Upper lobe of left lung (tissue), 6 donors: ENCODE measurements at places on chromosomes 11 and 22. TPM values are rescaled to one million over a fixed set of nuclear protein-coding genes. Genes with fewer than 3 reads are reported as not detected.

The MS4A12 gene
- total RNA-seq: not detected

GRCh38 chr11:64687204-64687603 is 35.8 kb downstream of the NRXN2 start:
- DNase-seq: no peak

- DNase-seq: no peak
These were observed 16.0 kb downstream of the ZMAT5 start for GRCh38 chr22:29750559-29751538.

The SCO2 gene
- total RNA-seq: 14.0 TPM

GRCh38 chr11:63845911-63846310 is 7.0 kb downstream of the MARK2 start:
- no peak for DNase-seq

DNA sequence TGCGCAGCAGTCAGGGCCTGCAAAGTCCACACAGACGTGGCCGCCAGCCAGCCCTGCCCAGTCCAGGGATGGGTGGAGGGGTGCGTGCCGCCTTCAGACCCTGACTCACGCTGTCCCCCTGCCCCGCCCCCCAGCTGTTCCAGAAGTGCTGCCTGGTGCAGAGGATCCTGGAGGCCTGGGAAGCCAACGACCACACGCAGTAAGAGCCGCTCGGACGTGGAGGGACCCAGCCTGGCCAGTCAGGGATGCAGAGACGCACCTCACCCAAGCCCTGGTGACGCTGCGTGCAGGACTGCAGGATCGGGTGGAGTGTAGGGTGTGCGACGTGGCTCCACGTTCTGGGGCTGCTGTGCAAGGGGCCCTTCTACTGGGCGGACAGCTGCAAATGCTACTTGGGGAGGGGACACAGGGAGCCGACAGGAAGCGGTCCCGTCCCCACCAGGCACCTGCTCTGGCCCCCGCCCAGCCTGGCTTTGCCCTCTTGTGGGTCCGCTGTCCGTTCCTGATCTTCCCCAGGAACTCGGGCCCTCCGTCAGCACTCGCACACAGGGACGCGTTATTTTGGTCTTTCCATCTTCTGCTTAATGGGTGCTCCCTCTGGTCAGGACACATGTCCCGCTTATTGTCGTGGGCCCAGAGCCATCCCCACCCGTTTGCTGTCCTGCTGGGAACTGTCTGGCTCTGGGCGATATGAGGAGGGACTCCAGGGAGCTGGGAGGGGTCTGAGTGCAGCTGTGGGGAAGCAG is 42.5 kb downstream of the SBF1 start:
- no peak for DNase-seq

DNA sequence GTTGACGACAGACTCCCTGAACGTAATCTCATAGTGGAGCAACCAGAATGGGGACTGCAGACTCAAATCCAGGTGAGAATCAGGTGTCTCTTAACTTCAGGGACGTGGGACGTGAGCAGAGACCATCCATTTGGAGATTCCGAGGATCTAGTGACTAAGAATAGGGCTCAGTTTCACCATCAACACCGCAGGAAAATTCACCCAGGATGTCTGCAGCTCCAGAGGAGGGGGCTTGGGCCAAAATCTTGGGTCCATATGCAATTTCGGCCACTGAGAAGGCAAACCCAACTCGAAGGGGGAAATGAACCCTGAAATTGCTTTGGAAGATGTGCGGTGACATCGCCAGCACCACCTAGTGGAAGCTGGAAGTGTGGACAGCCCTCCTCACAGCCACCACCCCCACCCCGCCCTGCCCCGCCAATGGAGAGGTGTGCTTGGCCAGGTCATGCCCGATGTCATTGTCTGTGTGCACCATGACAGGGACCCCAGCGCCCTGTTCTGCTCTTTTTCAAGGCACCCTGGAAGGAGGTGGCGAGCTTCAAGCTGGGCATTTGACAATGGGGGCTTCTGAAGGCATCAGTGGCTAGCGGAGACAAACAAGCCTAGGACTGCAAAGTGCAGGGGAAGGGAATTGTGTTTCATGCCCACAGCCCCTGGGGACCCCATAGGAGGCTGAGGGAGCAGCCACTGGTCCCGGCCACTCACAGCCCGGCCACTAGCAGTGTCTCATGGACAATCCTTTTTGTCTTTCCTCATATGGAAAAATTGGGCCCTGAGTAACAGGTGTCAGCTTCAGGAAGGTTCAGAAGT is 24.8 kb downstream of the APOL1 start:
- DNase-seq: peak; percentile 54

DNA sequence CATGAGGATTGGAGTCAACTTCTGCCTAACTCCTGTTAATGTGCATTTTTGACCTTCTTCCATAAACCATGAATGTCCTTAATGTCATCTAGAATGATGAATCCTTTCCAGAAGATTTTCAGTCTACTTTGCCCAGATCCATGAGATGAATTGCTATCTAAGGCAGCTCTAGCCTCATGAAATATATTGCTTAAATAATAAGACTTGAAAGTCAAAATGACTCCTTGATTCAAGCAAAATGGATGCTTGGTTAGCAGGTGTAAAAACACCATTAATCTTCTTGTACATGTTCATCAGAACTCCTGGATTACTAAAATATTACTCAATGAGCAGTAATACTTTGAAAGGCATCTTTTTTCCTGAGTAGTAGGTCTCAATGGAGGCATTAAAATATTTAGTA is 238.5 kb upstream of the ZC3H12C start:
- DNase-seq: no peak

DNA sequence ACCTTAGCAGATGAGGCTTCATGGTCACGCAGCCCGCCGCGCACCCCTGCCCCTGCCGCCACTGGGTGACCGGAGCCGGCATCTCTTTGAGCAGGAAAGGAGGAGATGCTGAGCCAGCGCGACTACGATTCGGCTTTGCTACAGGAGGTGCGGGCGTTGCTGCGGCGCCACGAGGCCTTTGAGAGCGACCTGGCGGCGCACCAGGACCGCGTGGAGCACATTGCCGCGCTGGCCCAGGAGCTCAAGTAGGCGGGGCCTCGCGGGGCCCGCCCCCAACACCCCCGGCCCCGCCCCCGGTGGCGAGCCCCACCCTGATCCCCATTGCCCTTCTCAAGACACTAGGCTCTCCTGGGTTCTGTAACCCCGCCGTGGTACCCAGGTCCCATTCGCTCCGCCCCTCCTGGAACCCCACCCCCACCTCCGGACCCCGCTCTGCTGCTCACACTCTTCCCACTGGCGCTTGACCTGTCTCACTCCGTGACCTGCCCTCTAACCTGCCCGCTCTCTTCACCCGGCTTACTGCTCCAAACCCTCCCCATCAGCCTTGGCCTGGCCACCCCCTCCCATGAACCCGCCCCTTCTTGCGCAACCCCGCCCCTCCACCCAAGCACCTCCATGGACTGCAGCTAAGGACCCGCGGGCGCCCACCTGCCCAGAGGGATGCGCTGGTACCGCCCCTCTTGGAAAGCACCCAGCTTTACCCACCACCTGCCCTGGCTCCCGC is 9.1 kb downstream of the CTSF start:
- peak; percentile 91 for DNase-seq

GRCh38 chr11:66810576-66811185 is 32.6 kb upstream of the RCE1 start:
- no peak for DNase-seq

DNA sequence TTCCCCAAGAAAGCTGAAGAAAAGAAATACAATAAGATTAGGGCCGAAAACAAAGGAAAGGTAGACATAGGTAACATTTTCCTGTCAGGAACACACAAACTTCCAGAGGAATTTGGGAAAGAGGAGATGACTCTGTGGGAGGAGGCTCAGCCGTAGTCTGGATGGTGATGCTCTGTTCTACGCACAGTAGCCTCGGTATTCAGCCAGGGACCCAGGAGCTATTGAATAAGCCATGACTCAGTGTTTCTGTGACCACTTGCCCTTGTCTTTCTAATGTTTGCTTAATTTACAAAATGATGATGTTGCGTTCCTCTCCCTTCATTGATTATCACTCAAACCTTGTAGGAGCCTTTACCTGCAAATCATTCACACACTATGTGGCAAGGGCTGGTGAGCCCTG is 745.0 kb downstream of the NTM start:
- DNase-seq: no peak

DNA sequence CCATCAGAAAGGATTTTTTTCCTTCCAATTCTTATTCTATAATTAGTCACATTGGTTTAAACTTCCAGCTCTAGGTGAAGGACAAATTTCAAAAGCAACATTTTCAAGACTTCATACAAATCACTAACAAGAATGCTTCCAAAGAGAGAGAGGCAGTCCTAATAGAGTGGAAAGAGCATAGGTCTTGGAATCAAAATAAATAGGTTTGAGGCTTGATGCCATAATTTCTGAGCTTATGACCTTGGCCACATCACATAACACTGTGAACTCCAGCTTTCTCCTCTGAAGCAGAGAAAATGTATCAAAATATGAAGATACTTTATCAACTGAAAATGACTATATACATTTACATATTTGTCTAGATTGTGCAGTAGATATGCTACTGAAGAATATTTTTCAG is 246.8 kb downstream of the GRM5 start:
- no peak for DNase-seq

- DNase-seq: no peak
These were observed 11.2 kb upstream of the ACR start for GRCh38 chr22:50726643-50727340.

The FOLR3 gene
- 8.6 TPM for total RNA-seq

GRCh38 chr11:44866286-44866685 is 84.4 kb downstream of the TP53I11 start:
- DNase-seq: no peak

The ATF4 gene
- 345 TPM for total RNA-seq

DNA sequence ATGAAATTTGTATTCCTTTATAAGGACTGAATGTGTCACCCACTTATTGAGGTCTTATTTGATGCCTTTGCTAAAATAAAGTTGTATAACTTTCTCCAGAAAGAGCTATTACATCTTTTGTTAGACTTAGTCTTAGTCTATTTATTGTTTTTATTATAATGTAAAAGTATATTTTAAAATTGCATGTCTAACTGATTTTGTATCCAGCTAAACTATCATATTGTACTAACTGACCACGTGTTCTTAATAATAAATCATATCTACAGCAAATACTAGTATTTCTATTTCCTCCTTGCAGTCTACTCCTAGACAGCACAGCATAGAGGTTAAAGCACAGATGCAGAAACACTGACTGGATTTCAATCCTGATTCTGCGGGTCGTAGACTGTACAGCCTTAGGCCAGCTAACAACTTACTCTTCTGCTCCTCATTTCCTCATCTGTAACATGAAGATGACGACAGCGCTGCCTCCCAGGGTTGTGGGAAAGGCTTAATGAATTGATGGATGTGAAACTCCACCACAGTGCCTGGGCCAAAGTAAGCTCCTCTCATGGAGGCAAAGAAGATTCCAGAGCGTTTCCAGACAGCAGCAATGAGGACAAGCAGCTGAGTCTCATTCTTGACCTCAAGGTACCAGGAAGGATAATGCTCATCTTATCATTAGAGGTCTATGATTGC is 13.2 kb downstream of the IFITM10 start:
- no peak for DNase-seq

The PDGFB gene
- total RNA-seq: 30.8 TPM

The LMF2 gene
- total RNA-seq: 36.0 TPM

The NRIP3 gene
- under 0.01 TPM for total RNA-seq

GRCh38 chr11:110251836-110252235 is 44.6 kb downstream of the RDX start:
- no peak for DNase-seq

DNA sequence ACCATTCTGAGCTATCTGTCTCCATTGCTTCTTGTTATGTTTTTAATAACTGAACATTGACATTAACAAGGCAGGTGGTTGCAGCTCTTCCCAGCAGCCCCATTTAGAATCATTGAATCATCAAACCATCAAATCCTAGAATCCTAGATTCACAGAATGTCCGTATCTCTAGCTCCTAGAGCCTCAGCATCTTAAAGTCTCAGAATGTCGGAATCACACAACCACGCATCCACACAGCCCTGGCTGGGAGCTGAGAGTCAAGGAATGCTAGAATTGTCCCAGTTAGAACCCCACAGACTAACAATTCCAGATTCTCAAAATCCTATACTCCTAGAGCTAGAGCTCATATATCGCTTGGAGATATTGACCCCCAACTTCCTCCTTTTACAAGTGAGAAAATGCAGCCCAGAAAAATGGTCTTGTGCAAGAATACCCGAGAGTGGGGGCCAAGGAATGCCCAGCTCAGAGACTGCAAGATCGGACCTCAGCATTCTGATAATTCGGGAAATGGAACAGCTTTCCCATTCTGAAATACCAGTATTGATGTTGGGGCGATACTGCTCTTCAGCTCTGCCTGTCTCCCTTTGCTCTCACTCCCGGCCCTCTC is 38.8 kb downstream of the PDE2A start:
- no peak for DNase-seq

The MPPED2 gene
- total RNA-seq: not detected

The MIOX gene
- not detected for total RNA-seq

The OR51I1 gene
- not detected for total RNA-seq

The GGTLC3 gene
- total RNA-seq: 7.2 TPM

The GRIA4 gene
- total RNA-seq: not detected

DNA sequence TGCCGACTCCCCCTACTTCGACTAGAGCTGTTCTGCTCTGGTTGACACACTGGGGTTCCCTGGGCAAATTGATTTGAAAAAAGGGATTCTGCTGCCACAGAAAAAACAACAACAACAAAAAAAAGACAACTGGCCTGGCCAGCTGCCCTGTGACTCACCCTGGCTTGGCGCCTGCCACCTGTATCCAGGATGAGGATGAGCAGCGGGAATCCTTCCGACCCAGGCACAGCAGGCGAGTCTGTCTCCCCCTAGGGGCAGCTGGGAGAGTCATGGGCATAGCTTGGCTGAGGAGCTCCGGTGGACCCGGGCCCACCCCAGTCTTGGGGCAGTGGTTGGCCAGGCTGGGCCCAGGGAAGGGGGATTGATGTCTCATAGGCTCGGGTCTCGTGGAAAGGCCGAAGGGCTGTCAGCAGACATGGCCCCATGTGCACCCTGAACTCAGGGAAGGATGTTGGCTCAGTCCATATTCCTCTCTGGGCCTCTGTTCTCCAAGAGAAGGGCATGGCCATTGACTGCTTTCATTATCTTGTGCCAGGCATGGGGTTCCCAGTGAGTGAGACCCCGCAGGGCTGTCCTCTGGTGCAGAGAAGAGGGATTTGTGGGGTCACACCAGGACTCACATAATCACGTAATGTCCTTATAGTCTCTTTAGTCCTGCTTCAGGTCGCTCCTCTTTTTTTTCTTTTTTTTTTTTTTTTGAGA is 10.4 kb upstream of the SUN2 start:
- DNase-seq: no peak

DNA sequence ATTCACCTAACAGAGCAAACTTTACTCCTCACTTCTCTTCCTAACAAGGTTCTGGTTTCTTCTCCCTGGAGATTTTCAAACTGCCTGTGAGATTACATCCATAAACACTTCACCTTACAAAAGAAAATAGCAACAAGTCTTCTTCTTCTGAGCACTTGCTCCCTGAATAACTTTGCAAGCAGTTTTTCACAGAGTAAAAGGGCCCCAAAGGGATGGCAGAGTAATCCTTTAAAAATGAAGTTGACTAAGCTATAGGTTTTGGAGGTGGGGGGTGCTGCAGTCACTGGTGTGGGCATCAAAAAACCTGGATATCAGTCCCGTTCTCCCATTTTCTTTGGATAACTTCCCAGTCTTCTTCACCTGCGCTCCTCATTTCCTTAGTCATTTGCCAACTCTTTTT is 484.9 kb downstream of the MIAT start:
- DNase-seq: no peak
